ENCODE measurements at places on chromosomes 2 and 18.

DNA sequence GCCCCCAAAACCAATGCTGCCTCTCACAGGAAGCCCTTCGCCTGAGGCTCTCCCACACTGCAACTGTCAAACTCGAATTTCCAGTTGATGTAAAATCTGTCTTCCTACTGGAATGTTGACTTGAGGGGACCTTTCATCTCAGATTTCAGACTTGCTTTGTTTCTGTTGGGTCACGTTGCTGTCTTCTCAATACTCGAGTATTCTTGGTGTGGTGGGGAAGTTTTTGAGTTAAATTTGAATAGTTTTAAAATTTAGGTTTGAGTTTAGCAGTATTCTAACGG is 50.8 kb downstream of the AGAP1 start:
- DNase-seq = no peak

DNA sequence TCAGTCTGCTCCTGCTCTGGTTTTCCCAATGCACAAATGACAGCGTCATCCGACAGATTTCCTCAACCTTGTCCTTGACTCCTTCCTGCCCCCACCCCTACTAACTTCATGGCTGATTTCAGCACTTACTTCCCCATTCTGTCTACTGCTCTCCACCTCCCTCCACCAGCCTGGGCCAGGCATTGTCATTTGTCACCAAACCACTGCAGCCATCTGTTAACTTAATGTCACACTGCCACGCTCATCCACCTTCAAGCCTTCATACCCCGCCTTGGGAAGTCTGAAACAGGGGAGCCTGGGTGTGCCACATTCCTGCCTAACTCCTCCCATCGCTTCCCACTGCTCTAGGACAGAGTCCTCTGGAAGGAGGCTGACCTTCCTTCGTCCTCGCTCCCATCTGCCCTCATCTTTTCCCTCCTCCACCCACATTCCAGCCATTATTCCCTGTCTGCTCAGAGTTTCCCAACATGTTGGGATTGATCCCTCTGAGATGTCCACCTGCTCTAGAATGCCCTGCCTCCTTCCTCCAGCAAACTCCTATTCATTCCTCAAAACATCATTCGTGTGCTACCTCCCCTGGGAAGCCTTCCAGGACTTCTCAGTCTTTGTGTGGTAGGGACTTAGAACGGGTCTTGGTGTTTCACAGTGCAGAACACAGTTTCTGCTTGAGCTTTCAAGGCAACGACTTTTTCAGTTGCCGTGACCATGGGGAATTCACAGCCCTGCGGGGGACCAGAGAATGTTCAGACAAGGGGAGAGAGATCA is 42.2 kb upstream of the SMAD7 start:
- DNase-seq = no peak

GRCh38 chr2:6824962-6825361 is 40.7 kb downstream of the CMPK2 start:
- peak; percentile 35 for DNase-seq

DNA sequence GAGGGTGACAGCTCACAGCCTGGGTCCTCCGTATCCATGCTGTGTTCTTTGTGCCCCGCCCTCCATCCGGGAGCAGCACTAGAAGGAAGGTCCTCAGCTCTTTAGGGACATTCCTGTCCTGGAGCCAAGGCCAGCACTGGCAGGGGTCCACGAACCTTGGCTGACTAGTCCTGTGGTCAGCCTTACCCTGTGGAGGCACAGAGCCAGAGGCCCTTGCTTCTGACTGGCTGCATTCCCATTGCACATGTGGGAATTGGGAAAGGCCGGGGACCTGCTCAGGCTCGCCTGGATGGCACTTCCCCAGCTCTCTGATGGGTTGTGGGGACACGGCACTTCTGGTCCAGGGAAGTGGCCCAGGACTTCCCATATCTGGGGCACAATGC is 24.9 kb upstream of the RHOB start:
- DNase-seq = peak; percentile 96

- DNase-seq = no peak
These were observed 20.3 kb downstream of the TUBB6 start for GRCh38 chr18:12328179-12328823.

- peak; percentile 48 for DNase-seq
These were observed 13.2 kb downstream of the DYSF start for GRCh38 chr2:71466301-71467179.

DNA sequence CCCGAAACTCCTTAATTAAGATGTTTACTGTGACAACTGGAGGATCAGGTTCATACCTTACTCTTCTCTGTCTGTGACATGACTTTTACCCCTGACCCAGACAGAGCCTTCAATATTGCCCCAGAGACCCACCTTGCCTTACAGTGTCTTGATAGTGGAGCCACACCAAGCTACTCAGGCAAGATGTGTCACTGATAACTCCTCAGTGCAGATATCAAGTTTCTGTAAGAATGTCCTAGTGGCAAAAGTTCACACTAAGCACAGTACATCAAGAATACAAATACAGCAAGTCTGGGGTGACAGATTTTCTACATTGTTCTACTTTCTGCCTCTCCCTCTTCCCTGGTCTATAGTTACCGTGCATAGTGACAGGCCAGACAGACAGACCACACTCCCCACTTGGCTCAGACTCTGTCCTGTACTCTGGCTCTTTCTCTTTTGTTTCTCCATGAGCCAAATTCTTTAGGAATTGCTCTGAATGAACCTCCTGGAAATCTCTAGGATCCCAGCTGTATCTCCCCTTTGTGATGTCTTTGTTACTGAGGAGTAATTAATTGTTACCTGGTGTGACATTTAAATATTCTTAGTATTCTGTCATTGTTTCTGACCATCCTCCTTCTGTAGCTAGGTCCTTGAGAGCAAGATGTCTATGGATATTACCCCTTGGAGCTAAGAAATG is 24.1 kb upstream of the APOB start:
- no peak for DNase-seq

DNA sequence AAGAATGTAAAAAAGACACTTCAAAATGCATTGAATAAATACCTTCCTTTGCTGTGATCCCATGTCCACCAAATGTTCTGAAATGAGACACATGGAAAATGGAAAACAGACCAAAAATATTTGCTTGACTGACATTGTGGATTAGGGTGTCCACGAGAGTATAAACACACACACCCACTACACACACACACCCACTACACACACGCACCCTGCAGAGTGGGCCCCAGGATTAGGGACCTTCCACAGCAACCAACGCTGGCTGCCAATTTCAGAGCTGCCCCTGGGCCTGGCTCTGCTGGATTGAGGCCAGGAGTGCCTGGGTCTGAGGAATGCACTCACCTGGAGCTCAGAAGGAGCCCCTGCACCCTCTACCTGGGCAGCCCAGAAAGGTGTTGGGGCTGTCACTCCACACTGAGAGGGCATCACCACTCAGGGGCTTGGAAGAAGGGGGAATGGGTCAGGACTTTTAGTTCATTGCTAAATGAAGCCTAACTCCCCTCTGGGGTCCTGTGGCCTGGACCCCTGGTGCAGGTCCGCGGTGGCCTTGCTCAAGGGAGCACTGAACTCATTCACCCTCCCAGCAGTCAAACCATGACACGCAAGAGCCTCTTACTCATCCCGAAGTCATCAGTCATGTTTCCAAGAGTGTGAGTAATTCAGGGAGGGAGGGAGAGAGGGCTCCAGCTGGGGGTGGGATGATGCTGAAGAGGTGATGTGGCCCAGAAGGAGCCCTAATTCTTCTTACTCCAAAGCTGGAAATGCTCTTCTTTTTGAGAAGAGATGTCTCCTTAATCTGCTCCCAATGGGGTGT is 50.2 kb upstream of the PLB1 start:
- DNase-seq = peak; percentile 98

DNA sequence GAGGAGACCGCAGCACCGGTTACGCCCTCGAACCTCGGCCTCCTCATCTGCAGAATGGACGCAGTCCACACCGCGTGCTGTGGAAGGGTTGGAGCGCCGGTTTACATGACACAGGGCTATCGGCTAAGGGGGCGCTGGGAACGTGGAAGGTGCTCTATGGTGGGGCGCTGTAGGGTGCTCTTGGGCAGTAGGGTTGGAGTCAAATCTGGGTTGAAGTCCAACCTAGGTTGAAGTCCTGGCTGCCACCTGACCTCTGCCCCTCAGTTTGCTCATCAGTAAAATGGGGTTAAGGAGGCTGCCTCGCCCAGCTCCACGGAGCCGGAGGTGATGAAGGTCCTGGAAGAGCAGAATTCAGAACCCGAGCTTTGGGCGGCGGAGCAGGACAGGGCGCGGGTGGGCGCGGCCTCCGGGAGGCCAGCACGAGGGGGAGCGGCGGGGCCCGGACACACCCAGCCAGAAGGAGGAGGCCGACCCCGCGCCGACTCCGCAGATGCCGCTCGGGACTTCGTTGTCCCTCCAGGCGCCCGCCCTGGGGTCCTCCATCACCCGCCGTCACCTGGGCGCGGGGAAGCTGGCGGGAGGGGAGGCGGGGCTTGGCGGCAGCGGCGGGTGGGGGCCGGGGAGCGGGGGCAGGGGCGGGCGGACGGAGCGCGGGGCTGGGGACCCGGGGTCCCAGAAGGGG is 558 bp upstream of the GAREM2 start:
- no peak for DNase-seq

GRCh38 chr18:50194631-50195532 is at the start of gene MYO5B:
Gene MYO5B, minus strand, starts transcription at chr18:50195147. Its CDS starts 354 bp downstream, at chr18:50194793.
- no peak for DNase-seq

- DNase-seq = no peak
These were observed 216.7 kb downstream of the SETBP1 start for GRCh38 chr18:44897411-44897810.

- no peak for DNase-seq
These were observed 32.1 kb upstream of the NCKAP5 start for GRCh38 chr2:133600266-133600928.

GRCh38 chr2:198408171-198408570 is 603.8 kb downstream of the PLCL1 start:
- no peak for DNase-seq

DNA sequence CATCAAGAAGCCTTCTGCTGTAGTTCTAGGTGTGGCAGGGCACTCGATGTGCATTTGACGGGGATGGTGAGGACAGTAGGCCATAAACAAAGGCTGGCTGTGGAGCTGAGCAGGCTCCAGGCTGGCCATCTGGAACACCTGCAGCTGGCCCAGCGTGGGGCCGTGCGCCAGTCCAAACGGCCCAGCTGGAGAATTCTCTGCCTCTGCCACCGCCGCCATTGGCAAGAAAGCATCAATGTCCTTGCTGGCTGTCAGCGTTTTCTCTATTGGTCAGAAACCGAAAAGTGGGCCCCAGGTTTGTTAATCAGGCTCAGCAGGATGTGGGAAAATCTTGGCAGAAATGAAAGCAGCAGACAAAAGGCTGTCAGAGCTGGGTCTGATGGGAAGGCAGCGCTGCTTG is 24.0 kb upstream of the CTIF start:
- no peak for DNase-seq

DNA sequence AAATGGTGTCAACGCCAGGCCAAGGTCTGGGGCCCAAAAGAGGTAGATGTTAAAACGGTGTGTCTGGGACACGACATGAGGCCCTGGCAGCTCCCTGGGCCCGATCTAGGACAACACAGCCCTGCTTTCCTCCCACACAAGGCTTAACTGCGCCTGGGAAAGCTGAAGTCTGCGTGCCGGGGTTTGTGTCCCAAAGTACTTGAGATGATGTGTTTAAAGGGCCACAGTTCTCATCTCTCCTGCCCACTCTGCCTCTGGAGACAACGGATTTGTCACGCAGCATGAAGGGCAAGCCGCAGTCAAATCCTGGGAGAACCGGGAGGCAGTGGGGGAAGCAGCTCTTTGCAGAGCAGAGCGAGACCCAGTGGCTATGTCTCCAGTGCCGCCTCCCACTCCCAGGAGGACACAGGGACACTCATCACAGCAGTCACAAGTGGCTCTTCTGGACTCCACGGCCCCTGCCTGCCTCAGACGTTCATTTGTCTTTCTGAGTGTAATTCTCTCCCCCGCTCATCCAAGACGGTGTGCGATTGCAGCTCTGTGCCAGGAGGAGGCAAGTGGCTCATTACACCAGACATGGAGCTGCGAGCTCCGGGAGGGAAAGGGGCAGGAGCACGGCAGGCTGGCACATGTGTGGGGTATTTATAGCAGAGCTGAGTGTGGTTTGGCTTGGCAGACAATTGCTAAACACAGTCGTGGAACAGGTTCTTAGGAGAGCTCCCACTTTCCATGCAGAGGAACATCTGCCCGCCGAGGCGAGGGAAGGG is 57.7 kb upstream of the SEMA4C start:
- DNase-seq = peak; percentile 22

GRCh38 chr18:5546660-5547059 is 2.9 kb upstream of the EPB41L3 start:
- DNase-seq = peak; percentile 84

- DNase-seq = peak; percentile 41
These were observed 72.3 kb upstream of the SESTD1 start for GRCh38 chr2:179336782-179337534.

GRCh38 chr2:231467016-231467545 is 2.8 kb upstream of the NCL start:
- no peak for DNase-seq

GRCh38 chr2:112010751-112011150 is 44.3 kb upstream of the TMEM87B start:
- no peak for DNase-seq

- peak; percentile 92 for DNase-seq
These were observed 183.1 kb upstream of the ARL4C start for GRCh38 chr2:234679741-234680687.

DNA sequence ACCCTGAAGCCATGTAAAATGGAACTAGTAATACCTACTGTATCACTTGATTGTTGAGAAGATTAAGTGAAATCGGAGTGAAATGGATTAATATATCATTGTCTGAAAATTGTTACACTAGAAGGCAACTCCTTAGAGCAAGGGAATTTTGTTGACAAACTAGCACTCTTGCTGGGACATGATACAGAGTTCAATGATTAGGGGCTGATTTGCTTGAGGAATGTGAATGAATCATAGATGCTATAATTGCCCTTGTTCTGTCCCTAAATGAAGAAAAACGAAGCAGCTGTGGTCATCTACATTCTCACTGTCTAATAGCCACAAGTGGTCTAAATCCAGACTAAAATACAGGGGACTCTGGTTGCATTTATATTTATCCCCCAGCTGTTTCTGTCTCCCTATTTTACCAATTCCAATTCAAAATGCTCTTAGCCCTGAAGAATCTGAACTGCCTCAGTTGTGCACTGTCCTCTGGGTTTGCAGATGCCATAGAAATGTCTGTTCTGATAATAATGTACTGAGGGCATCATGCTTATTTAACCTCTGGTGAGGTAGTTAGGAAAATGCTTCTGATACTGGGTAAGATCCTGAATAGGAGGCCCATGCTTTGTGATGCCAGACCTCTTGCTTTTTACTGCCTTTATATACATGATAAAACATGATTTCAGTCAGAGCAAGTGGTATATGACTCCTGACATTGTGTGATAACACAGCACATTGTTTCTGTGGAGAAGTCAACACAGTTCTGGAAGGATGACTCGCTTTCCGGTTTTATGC is 382.1 kb downstream of the NRXN1 start:
- peak; percentile 5 for DNase-seq

Data from cardiac fibroblast (primary cell).